A549 (cell line): ENCODE measurements at places on chromosomes 7 and 10.

DNA sequence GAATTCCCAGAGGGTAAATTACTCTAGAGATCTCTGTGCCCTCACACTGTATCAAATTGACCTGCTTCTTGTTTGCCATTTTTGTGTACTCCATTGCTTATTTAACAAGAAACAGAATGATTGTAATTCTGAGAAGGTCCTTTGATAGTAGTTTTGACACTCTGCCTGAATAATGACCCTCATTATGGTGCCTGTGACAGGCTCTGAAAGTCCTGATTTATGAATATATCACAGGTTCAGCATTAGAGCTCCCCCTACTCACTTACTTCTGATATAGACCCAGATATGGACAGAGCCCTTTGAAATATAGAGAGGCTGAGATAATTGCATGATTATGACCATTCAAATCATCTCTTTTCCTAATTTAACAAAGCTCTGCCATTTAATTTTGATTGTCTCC is 465.2 kb downstream of the MDFIC start:
- DNase-seq, result no peak

GRCh38 chr7:131953184-131953583 is 396.8 kb upstream of the PODXL start:
- no peak for DNase-seq

DNA sequence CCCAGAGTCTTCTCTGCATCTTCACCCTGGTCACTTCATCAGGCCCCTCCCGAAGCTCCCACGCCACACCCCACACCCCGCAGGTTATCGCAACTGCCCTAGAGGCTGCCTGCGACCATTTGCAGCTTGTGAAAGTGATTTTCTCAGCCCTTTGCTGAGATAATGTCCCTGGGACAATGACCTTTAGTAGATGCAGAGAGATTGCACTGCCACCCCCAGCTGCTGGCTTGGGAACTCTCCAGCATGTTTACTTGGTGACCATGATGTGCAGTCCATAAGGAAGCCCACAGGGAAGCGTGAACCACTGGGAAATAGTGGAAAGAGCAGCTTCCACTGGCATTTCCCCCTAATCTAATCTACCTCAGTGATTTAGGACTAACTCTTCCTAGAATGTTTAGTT is 97.3 kb downstream of the WNT2 start:
- DNase-seq, result no peak

GRCh38 chr10:35211390-35211789 is 84.7 kb downstream of the CREM start:
- DNase-seq, result no peak

DNA sequence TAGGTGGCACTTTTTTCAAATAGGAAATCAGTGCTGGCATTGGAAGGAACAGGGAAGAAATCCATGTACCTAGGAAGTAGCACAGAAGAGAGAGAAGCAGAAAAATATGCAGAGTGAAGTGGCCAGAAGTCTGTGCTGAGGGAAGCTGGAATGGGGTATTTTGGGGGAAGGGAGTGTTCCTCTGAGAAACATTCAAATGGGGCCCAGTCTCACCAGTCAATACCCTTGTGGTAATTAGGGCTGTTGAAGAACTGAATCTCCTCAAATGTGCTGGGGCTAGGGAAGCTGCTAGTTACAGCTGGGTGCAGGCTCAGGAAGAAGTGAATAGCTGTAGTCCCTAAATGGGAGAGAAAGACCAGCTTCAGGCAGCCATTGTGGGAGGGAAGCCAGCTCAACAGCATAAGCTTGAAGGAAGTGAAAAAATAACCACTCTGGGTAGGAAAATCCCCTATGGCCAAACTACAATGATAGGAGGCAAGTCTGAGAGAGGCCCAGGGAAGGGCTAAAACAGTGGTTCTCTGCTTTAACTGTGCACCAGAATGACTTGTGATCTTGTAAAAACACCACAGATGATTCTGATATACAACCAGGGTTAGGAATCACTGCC is 7.6 kb downstream of the NDST2 start:
- DNase-seq, result no peak

GRCh38 chr10:132322586-132323048 is 9.4 kb upstream of the LRRC27 start:
- peak; percentile 63 for DNase-seq

DNA sequence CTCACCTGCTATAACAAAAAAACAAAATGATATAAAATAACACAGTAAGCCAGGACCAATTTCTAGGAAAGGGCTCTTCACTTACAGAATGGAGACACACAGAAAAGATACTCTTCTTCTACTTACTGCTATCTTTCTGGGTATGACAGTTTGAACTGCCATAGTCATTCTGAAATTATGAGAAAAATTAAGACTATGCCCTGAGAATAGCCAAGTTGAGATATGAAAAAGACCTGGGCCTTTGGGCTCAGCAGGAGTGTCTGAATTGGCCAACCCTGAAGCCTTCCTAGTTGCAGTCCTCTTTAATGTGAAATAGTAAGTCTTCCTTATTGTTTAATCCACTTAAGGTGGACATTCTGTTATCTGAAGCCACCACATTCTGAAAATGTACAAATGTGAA is 519.5 kb downstream of the GRID1 start:
- DNase-seq, result no peak

GRCh38 chr10:126454045-126454751 is 65.9 kb upstream of the ADAM12 start:
- DNase-seq, result no peak

DNA sequence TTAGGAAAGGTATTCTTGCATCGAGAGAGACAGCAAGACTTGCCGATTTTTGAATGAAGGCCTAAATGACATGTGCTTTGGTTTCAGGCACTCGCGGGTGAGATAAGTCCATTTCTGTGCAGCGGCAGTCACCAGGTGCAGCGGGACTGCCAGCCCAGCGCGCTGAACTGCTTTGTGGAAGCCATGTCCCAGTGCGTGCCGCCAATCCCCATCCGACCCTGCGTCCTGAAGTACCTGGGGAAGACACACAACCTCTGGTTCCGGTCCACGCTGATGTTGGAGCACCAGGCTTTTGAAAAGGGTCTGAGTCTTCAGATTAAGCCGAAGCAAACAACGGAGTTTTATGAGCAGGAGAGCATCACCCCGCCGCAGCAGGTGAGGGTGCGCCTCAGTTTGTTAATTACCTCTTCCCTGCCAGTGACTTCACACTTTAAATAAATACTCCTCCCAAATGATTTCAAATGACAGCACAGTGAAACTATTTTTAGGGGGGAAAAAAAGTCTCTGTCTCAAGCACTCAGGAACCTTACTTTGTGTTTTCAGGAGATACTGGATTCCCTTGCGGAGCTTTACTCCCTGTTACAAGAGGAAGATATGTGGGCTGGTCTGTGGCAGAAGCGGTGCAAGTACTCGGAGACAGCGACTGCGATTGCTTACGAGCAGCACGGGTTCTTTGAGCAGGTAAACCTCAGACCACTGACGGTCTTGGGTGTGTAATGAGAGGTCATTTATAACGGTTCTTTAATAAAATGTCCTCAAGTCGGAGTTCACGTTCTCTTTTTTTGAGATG is 98.3 kb downstream of the TRRAP start:
- no peak for DNase-seq

GRCh38 chr7:23298141-23298881 is 828 bp upstream of the MALSU1 start:
- peak; percentile 29 for DNase-seq

- DNase-seq, result no peak
Measured at GRCh38 chr10:70592186-70592735, 10.3 kb downstream of the PRF1 start.

- DNase-seq, result no peak
Measured at GRCh38 chr10:21969326-21970287, 33.9 kb downstream of the DNAJC1 start.

- no peak for DNase-seq
Measured at GRCh38 chr10:8596929-8597472, 542.5 kb downstream of the GATA3 start.

DNA sequence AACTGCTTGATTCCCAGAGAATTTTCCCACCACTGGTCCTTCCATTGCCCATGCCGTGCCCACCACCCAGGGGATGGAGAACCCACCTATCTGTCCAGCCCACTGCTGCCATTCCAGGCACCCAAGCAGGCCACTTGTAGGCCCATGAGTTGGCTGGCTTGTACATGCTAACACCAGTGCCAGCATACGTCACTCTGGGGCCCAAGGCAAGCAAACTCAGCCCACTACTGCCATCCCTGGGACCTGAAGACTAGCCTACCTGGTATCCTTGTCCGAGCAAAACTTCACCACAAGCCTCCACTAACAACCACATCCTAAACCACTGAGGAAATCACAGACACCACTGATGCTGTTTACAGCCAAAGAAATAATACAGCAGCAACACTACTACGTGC is 44.7 kb upstream of the CDK6 start:
- no peak for DNase-seq

DNA sequence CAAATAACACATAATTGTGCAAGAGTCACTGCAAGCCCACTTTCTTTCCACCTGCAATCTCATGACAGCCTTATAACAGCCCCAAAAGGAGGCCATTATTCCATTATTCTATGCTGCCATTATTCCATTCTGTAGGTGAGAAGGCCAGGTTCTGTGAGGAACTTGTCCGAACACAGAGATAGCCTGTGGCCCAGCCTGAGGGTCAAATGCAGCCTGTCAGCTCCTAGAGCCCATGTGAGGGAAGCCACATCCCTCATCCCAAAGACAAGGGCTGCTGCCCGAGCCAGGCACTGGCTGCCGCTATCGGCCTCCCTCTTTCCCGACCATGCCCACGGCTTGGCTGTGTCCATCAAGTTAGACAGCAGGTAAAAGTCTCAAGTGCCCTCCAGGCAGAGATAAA is 24.1 kb upstream of the C10orf71 start:
- no peak for DNase-seq

- no peak for DNase-seq
Measured at GRCh38 chr10:69044546-69044945, 43.4 kb upstream of the SRGN start.

DNA sequence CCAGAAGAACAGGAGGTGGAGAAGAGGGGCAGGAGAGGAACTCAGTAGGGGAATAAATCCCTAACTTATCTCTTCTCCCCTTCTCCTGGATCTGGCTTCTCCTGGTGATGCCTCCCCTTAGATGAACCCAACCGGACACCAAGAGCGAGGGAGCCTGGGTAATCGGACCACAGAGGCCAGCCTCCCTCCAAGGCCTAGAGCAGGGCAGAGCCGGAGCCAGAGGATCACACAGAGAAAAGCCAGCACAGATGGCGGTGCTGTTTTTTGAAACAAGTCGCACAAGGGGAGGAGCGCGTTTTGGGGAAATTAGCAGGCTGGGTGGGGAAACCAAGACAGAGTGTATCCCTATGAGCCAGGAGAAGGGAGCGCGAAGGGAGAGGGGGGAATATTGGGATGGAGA is 4.9 kb upstream of the SRRM3 start:
- DNase-seq, result no peak

DNA sequence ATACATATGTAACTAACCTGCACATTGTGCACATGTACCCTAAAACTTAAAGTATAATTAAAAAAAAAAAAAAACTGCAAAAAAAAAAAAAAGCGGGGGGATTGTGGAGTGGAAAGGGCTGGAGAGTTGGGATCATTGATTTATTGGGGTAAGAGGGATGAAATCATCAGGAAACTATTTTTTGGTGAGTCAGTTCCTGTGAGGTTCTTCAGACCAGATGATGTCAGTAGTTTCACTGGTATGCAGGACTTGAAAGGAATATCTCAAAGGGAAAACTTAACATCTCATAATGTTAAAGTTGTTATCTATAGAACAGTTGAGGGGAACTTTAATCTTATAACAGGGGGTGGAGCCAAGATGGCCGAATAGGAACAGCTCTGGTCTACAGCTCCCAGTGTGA is 32.6 kb upstream of the TECTB start:
- DNase-seq, result no peak

DNA sequence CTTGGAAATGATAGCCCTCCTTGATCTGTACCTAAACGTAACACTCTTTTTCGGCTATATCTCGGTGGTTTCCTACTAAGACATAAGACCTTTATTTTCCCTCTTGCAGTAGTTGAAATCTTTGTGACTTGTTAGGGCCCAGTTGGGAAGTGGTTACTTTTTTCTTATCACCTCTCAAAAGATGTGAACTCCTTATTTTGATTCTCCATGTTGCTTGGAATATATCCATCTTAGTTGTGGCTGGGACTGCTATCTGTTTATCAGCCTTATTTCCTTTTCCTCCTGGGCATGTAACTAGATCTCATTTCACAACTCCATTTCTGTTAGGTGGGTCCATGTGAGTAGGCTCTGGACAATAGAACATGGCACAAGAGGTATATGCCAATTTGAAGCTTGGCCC is 4.1 kb upstream of the CPED1 start:
- no peak for DNase-seq

DNA sequence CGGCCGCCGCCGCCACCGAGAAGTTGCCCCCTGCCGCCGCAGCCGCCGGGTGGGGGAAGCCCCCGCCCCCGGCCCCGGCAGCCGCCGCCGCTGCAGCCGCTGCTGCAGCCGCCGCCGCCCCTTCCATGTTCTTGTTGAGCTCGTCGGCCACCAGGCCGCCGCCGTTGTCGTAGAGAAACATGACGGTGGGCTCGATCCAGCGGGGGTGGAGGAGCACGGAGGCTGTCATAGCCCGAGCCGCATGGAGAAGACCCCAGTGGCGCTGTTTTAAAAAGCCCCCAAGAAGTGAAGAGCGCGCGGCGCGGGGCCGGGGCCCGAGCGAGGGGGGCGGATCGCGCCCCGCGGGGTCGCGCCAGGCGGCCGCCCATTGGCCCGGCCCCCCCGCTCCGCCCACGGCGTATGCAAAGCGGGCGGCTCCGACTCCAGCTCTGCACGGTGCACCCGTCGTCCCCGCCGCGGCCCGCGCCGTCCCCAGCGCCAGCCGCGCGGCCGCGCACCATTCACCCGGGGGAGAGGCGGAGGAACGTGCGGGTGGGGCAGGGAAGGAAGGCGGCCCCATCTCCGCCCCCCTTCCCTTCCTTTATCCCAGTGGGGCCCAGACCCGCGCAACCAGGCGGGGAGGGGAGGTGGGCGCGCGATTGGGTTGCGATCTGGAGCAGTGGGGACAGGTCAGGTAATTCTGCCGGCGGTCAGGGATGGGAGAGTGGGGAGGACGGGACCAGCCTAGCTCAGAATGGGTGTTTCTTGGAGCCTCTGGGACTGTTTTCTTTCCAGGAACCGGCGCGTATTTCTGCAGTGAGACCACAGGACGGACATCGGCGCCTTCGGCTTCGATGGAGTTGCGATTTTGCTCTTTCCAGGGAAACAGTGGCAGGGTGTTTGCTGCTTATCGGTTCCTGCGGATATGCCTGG is at the start of gene HOXA13:
TSS of gene HOXA13 (minus strand) at position 243 of the 912 bp plus-strand sequence. CDS start at position 229, 14 bp downstream.
- DNase-seq, result peak; percentile 65

DNA sequence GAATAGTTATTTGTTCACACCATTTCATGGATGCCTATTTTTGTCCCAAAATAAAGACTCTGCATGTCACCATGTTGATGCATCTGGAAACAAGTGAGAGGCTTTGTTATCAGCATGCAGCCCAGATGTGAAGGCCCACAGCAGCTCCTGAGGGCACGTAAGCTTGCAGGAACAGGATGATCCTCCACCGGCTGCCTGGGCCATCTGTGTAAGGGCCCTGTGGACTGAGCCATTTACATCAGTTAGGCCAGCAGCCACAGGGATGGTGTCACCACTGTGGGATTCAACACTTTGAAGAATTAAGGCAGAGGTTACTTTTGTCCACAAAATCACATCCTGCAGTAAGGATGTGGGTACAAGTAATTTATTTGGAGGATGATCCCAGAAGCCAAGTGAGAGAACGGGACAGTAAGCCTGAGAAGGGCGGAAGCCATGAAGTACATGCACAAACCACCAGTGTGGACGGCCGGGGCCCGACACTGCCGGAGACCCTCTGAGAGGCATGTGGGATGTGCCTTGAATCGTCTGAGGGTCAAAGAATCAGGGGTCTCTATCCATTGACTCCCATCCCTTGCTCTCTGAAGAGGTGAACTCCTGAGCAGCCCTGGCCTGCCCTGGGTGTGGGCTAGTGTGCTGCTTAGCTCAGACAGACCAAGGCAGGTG is 609.7 kb downstream of the DNAJB6 start:
- no peak for DNase-seq

GRCh38 chr7:91142743-91143142 is 121.5 kb upstream of the FZD1 start:
- no peak for DNase-seq
